Ovary (tissue), 10 donors: ENCODE measurements at places on chromosomes 11 and 22.

DNA sequence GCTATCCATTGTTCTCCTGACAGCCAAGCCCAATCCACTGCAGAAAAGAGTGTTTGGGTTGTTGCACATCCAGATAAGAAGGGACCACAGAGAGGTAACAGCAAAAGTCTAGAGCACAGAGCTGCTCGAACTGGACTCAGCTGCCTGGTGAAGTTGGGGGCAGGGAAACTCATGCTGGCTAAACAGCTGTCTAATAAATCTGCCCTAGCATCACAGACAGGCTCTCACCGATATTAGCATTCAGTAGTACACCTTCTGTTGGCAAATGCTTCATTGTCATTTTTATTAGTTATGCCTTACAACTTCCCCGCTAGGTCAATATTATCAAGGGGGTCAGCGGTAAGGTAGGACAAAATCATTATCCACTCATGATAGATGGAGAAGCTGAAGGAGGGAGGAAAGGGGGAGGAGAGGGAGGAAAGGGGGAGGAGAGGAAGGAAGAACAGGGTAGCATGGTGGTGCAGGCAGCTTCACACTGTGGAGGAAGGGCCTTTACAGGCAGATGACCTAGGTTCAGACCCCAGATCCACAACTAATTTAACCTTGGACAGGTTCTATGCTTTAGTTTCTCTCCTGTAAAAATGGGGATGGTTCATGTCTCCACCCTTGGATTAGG lies 102.7 kb downstream of the LARGE1 start:
- no peak for DNase-seq
- no peak overlapping the region for H3K27ac ChIP-seq
- H3K4me3 ChIP-seq = no peak overlapping the region
- no peaks in the 10 kb centered on the region for H3K4me1 ChIP-seq

GRCh38 chr11:134330611-134331353 lies 1.0 kb upstream of the GLB1L2 start:
- no peaks in the 10 kb centered on the region for H3K27me3 ChIP-seq
- no peak overlapping the region for H3K27ac ChIP-seq
- no peak for DNase-seq
- no peaks in the 10 kb centered on the region for H3K36me3 ChIP-seq
- peaks cover 8% of the 10 kb centered on the region for H3K4me1 ChIP-seq
- H3K4me3 ChIP-seq = peak overlapping the region; percentile 64

DNA sequence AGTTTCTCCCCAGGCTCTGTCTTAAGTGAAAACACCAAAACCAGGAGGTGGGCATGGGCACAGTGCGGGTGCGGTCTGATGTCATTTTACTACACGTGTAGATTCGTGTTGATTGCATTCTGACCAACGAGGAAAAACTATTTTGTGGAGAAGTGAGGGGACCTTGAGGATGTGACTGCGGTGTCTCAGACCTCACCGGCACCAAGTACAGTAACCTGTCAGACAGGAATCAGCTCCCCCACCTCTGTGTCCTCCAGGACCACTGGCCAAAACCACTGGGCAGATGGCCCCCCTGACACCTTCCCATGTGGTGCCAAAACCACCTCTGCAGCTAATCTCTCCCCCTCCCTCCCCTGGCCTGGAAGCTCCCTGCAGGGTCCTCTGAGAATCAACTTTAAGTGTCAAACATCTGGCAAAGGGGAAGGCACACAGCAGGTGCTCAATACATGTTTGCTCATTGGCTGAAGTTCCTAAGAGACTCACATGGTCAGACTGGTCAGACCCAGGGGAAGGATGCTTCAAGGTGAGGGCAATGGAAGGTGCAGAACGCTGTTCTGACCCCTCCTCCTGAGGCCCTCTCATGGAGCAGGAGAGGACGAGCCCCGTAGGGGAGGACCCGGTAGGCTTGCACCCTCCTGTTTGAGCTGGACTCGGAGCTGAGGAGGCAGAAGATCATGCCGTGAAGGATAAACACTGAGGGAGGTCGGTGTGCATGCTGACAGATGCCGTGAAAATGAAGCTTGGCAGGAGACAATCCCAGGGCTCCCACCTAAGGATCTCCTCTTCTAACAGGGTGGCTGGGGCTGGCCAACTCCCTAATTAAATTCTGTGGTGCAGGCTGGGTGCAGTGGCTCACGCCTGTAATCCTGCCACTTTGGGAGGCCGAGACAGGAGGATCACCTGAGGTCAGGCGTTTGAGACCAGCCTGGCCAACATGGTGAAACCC lies 129.9 kb downstream of the MPPED1 start:
- no peak for DNase-seq
- no peak overlapping the region for H3K27ac ChIP-seq
- no peaks in the 10 kb centered on the region for H3K4me1 ChIP-seq
- no peaks in the 10 kb centered on the region for H3K27me3 ChIP-seq
- H3K36me3 ChIP-seq = no peaks in the 10 kb centered on the region

DNA sequence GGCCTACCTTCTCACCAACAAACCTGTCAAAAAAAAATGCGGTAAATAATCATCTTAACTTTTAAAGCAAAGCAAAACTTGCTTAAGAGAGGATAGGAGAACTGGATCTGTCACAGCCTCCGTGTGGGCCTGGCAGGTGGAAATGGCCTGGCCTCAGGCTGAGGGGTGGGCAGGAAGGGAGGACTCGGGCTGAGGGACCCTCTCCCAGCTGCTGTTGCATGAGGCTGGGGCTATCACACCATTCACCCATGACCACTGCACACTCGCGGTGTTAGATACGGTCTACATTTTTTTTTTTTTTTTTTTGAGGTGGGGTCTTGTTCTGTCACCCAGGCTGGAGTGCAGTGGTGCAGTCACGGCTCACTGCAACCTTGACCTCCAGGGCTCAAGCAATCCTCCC lies 24.5 kb downstream of the ARHGAP1 start:
- H3K27ac ChIP-seq = peak overlapping the region; percentile 71
- DNase-seq = peak; percentile 12
- no peak overlapping the region for H3K4me3 ChIP-seq
- H3K4me1 ChIP-seq = peaks cover 22% of the 10 kb centered on the region
- H3K27me3 ChIP-seq = no peaks in the 10 kb centered on the region
- no peaks in the 10 kb centered on the region for H3K36me3 ChIP-seq

- H3K4me3 ChIP-seq = no peak overlapping the region
- no peak overlapping the region for H3K27ac ChIP-seq
- H3K27me3 ChIP-seq = no peaks in the 10 kb centered on the region
- no peak for DNase-seq
- no peaks in the 10 kb centered on the region for H3K36me3 ChIP-seq
Observed at GRCh38 chr11:118975771-118976709, 4.5 kb downstream of the FOXR1 start.

DNA sequence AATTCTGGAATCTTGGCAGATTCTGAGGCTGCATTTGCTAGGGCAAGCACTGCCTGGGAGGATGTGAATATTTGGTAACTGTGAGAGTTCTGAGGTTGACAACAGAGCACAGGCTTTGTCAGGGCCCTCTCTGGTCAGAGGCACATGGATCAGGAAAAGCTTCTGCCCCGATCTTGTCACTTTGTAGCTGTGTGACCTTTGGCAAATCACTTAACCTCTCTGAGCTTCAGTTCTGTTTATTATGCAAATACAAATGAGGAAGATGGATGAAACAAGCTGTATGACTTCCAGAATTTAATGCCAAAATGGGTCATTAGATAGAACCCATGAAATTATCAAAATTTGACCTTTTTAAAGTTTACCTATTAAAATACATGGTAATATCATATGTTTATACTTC lies 94.9 kb downstream of the SEZ6L start:
- H3K27me3 ChIP-seq = no peaks in the 10 kb centered on the region
- no peaks in the 10 kb centered on the region for H3K36me3 ChIP-seq
- no peak overlapping the region for H3K27ac ChIP-seq
- no peak for DNase-seq

DNA sequence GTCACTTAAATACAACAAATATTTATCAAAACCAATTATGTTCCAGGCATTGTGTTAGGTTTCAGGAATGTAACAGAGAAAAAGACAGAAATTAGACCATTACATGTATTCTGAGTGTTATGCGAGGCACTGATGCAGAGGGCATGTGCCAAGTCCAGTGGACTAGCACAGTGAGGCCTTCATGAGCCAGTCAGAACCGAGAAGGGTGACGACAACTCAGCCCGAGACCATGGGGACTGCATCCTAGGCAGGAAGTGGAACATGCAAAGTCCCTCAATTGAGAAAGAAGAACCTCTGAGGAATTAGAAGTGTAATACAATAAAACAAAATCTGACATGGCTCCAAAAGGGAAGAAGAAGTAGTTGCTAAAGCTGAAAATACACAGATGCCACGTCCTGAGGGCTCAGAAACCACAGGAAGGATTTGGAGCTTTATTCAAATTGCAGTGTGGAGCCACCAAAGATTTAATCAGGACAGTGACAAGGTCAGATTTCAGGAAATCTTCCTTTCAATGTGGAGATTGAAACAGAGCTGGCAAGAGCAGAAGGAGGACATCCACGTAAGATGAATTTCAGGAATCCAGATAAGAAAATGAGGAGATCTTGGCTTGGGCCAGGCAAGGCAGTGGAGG lies 529.6 kb downstream of the NTM start:
- H3K27ac ChIP-seq = no peak overlapping the region
- no peaks in the 10 kb centered on the region for H3K4me1 ChIP-seq
- DNase-seq = no peak
- H3K36me3 ChIP-seq = no peaks in the 10 kb centered on the region
- no peaks in the 10 kb centered on the region for H3K27me3 ChIP-seq

GRCh38 chr11:115682101-115682500 lies 177.9 kb upstream of the CADM1 start:
- no peak overlapping the region for H3K27ac ChIP-seq
- H3K36me3 ChIP-seq = no peaks in the 10 kb centered on the region
- H3K27me3 ChIP-seq = no peaks in the 10 kb centered on the region
- no peak overlapping the region for H3K4me3 ChIP-seq

- H3K27ac ChIP-seq = no peak overlapping the region
- H3K4me3 ChIP-seq = no peak overlapping the region
- DNase-seq = no peak
- no peaks in the 10 kb centered on the region for H3K36me3 ChIP-seq
Observed at GRCh38 chr22:44815099-44816070, 63.0 kb downstream of the ARHGAP8 start.

- H3K36me3 ChIP-seq = no peaks in the 10 kb centered on the region
- H3K27ac ChIP-seq = no peak overlapping the region
- no peaks in the 10 kb centered on the region for H3K27me3 ChIP-seq
- H3K4me1 ChIP-seq = no peaks in the 10 kb centered on the region
- H3K4me3 ChIP-seq = no peak overlapping the region
Observed at GRCh38 chr11:15937601-15938120, 418.7 kb downstream of the SOX6 start.

GRCh38 chr11:105219269-105219668 lies 79.7 kb upstream of the CARD18 start:
- no peak overlapping the region for H3K4me3 ChIP-seq
- DNase-seq = no peak
- no peaks in the 10 kb centered on the region for H3K36me3 ChIP-seq
- peaks cover 2% of the 10 kb centered on the region for H3K4me1 ChIP-seq
- H3K27me3 ChIP-seq = no peaks in the 10 kb centered on the region
- no peak overlapping the region for H3K27ac ChIP-seq

DNA sequence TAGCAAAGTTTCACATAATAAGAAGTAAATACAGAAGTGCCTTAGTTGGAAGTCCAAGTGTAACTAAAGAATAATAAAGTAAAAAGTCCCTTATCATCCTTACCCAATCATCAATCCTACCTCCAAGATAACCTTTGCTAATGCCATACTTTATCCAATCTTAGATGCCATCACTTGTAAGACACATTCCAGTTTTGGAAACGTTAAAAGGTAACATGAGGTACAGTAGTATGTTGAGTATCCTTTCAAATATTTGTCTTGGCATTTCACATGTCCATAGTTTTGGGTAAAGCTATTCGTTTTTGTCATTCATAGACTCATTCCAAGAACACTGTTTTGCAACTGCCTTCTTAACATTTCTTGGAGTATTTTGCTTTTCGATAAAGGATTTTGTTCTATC lies 115.2 kb upstream of the TEAD1 start:
- no peaks in the 10 kb centered on the region for H3K36me3 ChIP-seq
- H3K4me3 ChIP-seq = no peak overlapping the region
- H3K27me3 ChIP-seq = no peaks in the 10 kb centered on the region

GRCh38 chr11:94168882-94169281 lies 40.2 kb downstream of the PANX1 start:
- no peak for DNase-seq
- H3K4me1 ChIP-seq = no peaks in the 10 kb centered on the region
- H3K4me3 ChIP-seq = no peak overlapping the region
- H3K27ac ChIP-seq = no peak overlapping the region

DNA sequence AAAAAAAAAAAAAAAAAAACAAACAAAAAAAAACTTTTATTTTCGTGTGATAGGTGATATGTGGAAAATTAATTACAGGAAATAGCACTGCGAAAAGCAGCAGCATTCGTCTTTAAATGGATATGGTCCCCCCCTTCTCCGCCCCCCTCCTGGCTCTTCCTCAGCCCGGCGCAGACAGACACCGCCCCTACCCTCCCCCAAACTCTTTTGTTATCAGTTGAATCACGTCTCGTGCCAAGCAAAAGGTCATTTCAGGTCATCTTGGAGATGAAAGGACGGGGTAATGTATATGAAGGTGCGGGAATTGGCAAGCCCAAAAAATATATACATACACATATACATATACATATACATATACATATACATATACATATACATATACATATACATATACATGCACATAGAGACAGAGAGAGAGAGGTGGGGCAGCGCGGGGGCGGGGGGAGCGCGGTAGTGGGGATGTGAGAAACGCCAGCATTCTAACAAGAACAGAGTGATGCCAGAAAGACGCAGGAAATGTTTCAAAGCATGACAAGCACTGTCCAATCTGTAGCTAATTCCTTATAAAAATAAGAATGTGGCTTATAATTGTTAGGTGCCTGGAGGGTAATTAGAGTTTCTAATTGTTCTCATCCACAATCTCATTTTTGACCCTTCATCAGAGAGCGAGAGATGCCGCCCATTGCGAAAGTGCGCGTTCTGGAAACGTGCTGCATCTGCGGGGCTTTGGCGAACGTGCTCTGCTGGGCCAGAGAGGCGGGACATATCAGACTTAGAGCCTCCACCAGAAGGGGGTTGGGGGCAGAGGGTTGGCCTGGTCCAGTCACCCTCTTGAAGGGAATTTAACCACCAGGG lies 214.5 kb upstream of the UBASH3B start:
- DNase-seq = peak; percentile 58
- H3K27me3 ChIP-seq = no peaks in the 10 kb centered on the region
- H3K36me3 ChIP-seq = no peaks in the 10 kb centered on the region
- no peak overlapping the region for H3K27ac ChIP-seq
- peak overlapping the region; percentile 43 for H3K4me3 ChIP-seq
- H3K4me1 ChIP-seq = peaks cover 3% of the 10 kb centered on the region

GRCh38 chr11:33476945-33477606 lies 219.9 kb downstream of the HIPK3 start:
- no peak overlapping the region for H3K4me3 ChIP-seq
- no peaks in the 10 kb centered on the region for H3K27me3 ChIP-seq
- no peaks in the 10 kb centered on the region for H3K36me3 ChIP-seq
- peaks cover 4% of the 10 kb centered on the region for H3K4me1 ChIP-seq
